ENCODE measurements at places on chromosomes 6 and 20.

GRCh38 chr6:141598487-141598886 lies 534.2 kb upstream of the GJE1 start:
- DNase-seq, result no peak

DNA sequence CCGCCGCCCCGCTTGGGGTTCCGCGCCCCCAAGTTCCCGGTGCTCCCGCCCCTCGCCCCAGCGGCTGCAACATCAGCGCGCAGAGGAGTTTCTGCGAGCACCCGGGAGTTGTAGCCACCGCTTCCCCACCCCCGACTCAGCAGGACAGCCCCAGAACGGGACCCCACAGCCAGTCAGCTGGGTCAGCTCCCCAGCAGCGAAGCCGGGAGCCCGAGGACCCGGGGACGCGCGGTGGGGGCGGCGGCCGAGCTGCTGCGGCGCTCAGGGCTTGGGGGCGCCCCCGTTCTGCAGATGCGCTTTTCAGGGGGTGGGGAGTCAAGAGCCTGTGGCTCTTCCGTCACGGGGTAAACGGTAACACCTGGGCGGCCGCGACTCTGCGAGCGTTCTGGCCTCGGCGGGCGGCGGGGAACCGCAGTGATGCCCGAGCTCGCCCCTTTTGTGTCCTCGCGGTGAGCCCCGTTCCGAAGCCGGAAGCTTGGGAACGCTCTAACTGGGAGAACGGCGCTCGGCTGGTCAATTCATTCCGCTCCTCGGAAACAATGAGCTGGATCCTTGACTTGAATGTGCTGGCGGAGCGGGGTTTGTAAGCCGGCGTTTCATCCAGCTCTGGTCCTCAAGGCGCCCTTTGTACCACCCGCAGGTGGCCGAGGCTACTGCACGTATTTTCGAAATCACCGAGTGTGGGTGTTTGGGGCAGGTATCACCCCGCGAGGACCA lies 774 bp downstream of the PLEKHG1 start:
- DNase-seq, result peak; percentile 45

DNA sequence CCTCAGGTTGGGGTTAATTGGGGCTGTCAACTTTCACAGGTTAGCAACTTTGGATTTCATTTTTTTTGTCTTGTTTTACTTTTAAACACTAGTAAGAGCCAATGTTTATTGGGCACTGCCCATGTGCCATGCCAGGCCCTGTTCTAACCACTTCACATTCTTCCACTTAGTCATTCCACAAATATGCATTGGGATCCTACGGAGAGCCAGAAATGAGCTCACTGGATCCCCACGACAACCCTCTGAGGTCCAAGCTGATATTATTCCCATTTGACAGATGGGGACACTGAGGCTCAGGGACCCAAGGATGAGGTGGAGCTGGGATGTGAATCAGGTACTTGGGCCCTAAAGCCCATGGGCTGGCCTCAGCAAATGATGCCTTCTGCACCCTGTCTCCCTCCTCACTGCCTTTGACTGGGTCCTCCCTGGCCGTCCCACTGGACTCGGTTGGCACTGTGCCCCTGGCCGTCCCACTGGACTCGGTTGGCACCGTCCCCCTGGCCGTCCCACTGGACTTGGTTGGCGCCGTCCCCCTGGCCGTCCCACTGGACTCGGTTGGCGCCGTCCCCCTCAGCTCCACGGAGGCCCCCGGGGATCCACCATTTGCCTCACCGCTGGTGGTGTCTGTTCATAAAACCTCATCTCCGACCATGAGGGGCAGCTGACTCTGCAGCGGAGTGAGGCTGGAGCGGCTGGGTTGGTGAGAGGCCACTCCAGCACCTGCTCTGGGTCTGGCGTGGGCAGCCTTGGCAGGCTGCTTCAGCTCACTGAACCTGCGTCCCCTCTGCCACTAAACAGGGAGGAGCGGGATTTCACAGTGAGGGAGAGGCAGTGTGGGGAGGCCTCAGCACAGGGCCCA lies 4.8 kb upstream of the PMEPA1 start:
- DNase-seq, result no peak

GRCh38 chr6:83442752-83443151 lies 11.9 kb upstream of the ME1 start:
- no peak for DNase-seq

GRCh38 chr20:39660965-39661364 lies 698.8 kb downstream of the DHX35 start:
- no peak for DNase-seq

GRCh38 chr6:110188791-110189190 lies 8.6 kb downstream of the CDC40 start:
- no peak for DNase-seq

DNA sequence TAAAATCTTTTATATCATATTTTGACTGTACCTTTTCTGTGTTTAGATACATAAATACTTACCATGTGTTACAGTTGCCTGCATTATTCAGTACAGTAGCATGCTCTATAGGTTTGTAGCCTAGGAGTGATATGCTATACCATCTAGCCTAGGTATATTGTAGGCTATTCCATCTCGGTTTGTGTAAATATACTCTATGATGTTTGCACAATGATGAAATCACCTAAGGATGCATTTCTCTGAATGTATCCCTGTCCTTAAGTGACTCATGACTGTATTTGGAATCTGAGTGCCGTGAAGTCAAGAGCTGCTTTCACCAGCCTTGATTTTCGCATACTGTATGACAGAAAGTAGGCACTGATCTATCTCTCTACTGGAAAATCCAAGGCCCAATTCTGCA lies 129.9 kb downstream of the UTRN start:
- no peak for DNase-seq

DNA sequence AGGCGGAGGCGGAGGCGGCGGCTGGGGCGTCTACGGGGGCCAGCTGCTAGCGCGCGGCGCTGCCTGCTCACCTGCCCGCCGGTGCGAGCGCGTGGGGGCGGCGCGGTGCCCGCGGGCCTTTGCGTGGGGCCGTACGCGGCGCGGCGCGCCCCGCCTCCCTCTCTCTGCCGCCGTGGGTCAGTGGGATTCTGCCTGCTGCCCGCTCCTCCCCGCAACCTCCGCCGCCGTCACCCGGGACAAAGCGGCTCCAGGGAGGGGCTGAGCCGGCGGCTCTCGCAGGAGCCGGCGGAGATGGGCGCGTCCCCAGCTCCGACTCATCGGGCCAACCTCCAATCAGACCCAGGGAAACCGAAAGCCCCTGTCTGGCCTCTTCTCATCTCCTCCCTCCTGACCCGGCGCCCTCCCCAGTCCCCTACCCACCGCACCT lies at the start of gene RCAN2:
TSS of gene RCAN2 (minus strand) at position 249 of the 427 bp plus-strand sequence.
- DNase-seq, result peak; percentile 15

DNA sequence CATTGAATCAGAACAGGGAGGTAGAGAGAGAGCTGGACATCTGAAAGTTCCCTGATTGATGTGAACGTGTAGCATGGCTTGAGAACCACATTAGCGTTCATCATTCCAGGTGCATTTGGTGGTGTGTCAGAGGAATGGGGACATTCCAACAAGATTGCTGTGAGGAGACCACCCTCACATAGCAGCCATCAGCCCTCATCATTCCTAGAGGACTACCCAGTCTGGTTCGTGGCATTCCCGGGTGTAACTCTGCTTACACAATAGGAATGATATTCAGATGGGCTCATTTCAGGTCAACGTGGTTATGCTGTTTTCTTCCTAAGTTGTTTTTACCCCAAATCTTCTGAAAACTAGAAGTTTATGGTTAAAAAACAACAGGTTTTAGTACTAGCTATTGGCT lies 62.2 kb upstream of the KLHL31 start:
- no peak for DNase-seq

DNA sequence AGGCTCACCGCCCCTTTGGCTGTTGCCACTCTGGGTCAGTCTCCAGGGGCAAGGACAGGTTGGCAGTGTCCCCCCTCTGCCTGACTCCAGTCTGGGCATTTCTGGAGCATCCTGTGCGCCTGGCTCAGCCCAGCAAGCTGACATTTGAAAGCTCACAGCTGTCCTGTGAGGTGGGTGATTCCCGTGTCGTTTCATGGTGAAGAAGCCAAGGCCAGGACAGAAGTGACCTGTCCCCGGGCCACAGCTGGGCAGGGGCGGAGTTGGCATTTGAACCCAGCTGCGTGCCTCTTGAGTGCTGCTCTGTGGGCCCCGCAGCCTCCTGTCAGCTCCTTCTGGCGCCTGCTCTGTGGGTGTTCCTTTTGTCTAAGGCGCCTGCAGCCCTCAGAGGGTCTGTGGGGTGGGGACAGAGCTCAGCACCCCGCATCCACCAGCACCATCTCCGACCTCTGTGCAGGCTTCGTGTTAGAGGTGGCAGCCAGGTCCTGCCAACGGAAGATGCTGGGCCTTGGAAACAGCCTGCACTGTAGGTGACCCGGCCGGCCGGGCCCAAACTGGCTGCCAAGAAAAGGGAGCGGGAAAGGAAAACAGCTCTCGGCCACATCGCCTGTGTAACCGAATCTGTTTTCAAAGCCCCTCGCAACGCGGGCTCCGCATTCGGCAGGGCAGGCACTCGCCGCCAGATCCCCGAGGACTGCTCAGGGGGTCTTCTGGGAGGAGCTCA lies 5.8 kb upstream of the GATA5 start:
- no peak for DNase-seq

GRCh38 chr6:122393351-122393896 lies 6.0 kb upstream of the HSF2 start:
- DNase-seq, result no peak

DNA sequence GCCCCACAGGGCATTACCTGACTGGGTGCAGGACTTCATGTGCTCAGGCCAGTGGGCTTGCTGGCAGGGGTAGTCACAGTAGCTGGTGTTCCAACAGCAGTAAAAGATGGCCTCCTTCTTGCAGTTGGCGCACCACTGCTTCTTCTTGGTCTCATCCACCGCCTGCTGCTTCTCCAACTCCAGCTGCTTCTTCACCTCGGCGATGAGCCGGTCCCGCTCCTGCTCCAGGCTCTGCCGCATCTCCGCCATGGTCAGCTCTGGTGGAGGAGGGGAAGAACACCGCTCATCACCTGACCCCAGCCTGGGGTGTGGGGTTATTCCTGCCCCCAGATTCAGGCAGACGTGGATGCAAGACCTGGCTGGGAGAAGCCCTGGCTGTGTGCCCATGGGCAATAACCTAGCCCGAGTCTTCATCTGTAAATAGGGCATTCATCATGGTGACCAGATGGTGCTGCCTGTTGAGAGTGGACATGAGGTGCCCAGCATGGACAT lies 132.2 kb downstream of the ZMYND8 start:
- no peak for DNase-seq

- DNase-seq, result no peak
Observed at GRCh38 chr20:5031206-5031557, 29.9 kb upstream of the SLC23A2 start.

DNA sequence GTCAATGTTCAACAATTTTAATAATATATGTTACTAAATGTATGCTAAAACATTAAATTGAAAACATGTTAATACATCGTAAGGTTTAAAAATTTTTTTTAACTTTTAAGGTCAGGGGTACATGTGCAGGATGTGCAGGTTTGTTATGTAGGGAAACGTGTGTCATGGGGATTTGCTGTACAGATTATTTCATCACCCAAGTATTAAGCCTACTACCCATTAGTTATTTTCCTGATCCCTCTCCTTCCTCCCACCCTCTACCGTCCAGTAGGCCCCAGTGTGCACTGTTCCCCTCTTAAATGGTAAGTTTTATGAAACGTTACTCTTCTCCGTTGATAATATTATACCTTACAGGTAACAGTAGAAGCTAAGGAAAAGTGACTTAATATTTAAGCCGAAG lies 15.8 kb downstream of the PDE7B start:
- DNase-seq, result no peak

DNA sequence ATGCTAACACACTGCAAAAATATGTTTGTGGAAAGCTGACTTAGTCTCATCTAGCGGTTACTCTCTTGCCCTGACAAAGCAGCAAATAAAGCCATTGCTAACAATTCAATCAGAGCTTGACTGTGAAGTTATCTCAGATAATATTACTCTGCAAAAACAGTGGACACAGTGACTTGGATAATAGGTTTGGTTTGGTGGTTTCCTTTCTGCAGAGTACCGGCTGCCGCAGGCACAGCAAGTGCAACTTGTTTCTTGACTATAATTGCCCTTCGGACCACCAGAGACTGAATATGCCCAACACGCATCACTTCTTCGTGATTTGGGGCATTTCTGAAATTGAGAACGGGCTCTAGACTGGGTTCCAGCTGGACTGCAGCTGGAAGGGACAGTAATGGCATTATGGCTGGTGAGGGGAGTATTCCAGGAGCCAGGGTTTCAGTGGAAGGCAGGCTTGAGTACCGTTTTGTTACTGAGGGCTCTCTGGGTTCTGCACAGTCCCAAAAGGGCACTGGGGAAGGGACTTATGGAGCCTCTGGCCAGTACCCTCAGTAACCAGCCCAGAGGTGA lies 40.0 kb downstream of the DSTN start:
- no peak for DNase-seq

DNA sequence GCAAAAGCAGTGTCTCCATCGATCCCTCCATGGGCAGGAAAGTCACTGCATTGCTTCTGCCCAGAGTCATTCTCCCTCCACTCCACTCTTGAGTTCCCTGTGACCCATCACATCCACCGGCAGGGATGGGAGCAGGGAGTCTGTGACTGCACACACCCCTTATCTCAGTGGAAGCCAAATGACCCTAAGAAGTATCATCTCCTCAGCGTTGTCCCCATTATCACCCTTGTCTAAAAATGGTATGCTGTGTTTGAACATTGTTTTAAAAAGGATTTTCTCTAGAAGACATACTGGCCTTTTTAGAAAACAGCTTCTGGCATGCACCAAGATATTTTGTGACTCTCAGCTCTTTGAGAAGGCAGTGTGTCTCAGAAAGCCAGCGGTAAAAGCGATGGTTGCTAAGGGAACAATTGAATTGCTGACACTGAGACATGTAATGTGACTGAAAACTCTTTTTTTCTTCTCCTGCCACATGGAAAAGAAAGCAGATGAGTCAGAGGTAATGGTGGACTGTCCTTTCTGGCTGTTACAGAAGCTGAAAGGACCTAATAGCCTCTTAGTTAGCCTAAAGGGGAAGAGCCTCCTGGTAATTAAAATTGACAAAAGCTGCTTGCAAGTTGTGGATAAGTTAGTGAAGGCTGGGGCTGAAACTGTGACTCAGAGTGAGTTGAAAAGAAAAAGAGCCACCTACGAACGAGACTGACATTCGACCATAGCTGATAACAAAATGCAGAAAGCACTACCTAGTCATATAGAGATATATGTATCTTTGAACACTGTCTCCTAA lies 120.5 kb downstream of the MAP3K7 start:
- DNase-seq, result no peak

DNA sequence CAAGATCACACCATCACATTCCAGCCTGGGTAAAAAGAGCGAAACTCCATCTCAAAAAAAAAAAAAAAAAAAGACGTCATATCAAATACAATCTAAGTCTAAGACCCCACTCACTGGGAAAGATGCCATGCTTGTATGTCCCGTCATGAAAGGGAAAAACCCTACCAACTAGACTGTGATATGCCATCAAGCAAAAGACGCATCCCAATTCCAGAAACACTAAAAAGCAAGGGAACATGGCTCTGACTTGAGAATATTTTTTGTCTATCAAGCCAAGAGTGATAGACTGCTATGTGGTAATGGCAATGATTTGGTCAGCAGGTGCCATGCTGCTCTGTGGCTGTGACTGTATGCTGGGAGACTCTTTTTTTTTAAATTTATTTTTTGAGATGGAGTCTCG lies 23.0 kb downstream of the LAMA5 start:
- no peak for DNase-seq

- DNase-seq, result no peak
Observed at GRCh38 chr20:43590036-43590391, 723 bp upstream of the IFT52 start.

All from stimulated activated CD4-positive, alpha-beta T cell treated with anti-CD3 and anti-CD28 coated beads, Interleukin-4, amount 100 ng/mL, for 1 hour (primary cell).